ENCODE measurements at places on chromosomes 5 and 9.

DNA sequence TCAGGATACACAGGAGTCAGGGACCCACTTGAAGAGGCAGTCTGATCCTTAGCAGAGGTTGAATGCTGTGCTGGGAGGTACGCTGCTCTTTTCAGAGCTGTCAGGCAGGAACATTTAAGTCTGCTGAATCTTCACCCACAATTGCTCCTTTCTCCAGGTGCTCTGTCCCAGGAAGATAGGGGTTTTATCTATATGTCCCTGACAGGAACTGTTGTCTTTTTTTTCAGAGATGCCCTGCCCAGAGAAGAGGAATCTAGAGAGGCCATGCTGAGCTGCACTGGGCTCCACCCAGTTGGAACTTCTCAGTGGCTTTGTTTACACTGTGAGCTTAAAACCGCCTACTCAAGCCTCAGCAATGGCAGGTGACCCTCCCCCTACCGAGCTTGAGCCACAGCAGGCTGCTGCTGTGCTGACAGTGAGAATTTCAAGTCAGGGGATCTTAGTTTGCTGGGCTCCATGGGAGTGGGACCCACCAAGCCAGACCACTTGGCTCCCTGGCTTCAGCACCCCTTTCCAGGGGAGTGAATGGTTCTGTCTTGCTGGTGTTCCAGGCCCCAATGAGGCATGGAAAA lies 169.0 kb downstream of the FBXL17 start:
- no peak for DNase-seq

- no peak for DNase-seq
Measured at GRCh38 chr9:116585896-116586295, 101.2 kb upstream of the TRIM32 start.

DNA sequence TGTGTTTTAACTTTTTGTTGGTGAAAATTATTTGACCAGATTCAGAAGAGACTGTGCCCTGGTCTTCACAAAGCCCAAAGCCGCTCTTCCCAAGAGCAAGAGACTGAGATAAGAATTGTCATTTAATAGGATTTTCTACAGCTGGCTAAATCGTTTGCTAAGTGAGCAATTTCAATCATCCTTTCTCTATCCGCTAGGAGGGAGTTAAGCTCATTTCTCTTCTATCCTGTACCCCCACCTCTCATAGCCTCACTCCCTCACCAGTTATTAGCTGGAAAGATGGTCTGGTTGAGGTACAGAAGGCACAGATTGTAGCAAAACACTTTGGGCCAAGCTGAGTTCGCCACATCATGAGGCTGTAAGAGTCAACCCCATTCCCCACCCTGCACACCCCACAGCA lies 43.0 kb upstream of the SIL1 start:
- no peak for DNase-seq

- no peak for DNase-seq
Measured at GRCh38 chr9:18437315-18438201, 36.4 kb upstream of the ADAMTSL1 start.

DNA sequence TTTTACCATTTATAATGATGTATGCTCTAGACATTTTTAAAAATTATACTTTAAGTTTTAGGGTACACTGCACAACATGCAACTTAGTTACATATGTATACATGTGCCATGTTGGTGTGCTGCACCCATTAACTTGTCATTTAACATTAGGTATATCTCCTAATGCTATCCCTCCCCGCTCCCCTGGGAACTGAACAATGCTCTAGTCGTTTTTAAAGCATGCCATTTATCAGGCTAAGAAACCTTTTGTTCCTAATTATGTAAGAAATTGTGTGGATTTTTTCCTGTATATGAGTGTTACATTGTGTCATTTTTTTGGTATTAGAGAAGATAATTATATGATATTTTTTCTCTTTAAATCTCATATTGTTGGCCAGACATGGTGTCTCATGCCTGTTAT lies 72.8 kb upstream of the SGCD start:
- no peak for DNase-seq

GRCh38 chr9:95514342-95514741 lies 2.4 kb downstream of the PTCH1 start:
- no peak for DNase-seq

DNA sequence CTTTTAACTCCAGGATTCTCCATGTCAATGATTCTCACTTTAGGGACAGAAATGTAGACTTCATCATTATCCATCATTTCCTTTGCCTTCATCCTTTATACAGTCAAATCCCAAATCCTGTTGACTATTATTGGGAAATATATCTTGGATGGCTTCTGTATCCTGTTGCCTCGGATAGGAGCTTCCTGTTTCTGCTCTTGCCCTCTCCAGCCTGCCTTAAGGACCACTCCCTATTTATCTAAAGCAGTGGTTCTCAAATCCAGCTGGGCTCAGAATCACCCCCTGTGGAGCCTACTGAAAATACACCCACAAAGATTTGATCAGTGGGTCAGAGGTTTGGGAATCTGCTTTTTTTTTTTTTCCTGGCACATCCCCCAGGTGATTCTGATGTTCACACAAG lies 8.5 kb downstream of the AFAP1L1 start:
- no peak for DNase-seq

GRCh38 chr9:27341545-27342294 lies 44.8 kb upstream of the EQTN start:
- DNase-seq, result no peak

- DNase-seq, result no peak
Measured at GRCh38 chr5:135405082-135405481, 6.1 kb upstream of the MACROH2A1 start.

GRCh38 chr9:3191715-3192114 lies 334.1 kb downstream of the RFX3 start:
- no peak for DNase-seq

- no peak for DNase-seq
Measured at GRCh38 chr9:136701668-136702053, 10.7 kb upstream of the DIPK1B start.

DNA sequence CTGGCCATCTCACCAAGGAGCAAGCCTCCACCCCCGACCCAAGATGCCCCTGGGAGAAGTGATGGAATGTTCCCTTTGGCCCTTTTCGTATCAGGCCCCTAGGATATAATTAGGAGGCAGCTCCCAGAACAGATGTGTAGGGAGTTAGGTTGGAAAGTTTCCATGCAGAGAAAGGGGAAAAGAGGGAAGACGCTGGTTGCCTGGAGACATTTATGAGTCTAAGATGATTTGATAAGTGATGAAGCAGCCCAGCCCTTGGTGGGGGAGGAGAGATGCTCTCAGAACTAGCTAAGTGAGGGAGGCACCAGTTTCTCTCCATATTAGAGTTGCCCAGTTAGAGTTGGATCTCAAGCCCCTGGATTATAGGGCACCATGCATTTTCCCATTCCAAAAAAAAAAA lies 137.5 kb downstream of the GNA14 start:
- DNase-seq, result no peak

GRCh38 chr5:160479926-160480325 lies 58.3 kb downstream of the PTTG1 start:
- no peak for DNase-seq

DNA sequence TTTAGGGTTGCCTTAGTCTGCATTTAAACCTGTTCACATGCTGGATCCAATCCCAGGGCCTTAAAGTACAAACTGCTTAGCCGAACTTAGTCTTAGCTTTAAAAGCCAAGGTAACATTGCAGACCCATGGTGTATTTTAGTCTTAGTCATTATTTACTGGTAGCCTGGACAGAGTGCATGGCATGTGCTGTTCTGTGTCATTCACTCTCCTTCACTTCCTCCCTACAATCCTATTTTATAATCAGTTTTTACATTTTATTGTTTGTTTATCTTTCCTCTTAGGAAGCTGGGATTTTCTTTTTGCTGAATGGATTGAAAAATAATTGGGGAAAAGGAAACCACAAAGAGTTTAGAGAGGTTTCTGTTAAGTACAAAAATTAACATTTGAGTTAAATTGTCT lies 29.4 kb upstream of the TAL2 start:
- DNase-seq, result no peak

GRCh38 chr5:168879929-168880328 lies 300.8 kb upstream of the PANK3 start:
- DNase-seq, result no peak

DNA sequence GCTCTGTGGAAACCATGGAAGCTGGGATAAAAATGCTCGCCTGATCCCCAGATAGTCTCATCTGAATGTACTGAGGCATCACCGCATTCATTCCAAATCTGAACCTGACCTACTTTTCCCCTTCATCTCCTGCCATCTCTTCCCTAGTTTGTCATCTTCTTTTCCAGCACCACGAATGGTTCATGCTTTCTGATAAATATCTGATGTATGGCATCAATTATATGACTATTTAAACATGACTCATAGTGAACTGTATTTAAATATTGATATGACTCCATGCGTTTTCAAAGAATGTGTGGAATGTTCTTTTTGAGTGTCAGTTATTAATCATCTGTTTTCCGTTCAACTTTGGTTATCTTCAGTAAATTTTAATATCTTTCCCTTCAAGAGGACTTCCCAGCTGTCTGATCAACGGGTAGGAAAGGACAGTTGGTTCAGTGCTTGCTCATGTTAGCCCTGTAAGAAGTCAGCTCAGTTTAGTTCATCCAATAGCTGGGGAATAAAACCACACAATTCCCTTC lies 21.1 kb downstream of the BASP1 start:
- DNase-seq, result no peak

DNA sequence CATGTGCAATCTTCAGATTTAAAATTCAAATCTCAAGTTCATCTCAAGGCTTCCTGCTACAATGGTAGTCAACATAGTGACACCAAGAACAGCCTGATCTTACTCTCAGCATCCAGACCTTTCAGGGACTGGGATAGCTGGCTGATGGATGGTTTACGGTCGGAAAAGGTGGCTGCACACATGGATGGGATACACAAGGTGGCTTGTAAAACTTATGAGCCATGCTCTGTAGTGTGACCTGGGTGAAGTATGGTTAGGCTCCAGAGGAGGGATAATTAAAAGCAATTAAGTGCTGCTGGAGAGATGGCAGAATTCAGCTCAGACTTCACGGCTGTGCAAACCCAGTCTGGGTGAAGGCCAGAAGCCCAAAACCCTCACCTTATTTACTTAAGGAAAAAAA lies 379.5 kb downstream of the NFIB start:
- no peak for DNase-seq

DNA sequence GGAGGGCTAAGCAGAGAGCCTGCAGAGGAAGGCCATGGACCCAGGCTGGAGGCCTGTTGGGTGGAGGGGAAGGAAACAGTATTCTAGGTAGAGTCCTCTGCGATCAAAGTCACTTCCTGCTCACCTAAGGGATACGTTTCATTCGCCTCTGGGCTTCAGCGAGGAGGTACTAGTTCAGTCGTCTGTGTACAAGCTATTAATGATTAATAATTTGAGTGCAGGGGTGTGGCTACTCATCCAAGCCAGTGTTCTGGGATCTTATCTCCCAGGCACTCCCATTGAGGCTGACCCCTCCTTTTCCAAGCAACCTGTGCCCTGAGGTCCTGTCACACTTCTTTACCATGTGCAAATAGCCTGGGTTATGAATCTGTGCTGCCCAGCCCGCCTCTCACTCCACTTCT lies 25.2 kb downstream of the RALGPS1 start:
- no peak for DNase-seq

- DNase-seq, result no peak
Measured at GRCh38 chr5:177295924-177296323, 7.6 kb downstream of the RAB24 start.

- no peak for DNase-seq
Measured at GRCh38 chr5:171673328-171673727, 112.3 kb upstream of the SMIM23 start.

DNA sequence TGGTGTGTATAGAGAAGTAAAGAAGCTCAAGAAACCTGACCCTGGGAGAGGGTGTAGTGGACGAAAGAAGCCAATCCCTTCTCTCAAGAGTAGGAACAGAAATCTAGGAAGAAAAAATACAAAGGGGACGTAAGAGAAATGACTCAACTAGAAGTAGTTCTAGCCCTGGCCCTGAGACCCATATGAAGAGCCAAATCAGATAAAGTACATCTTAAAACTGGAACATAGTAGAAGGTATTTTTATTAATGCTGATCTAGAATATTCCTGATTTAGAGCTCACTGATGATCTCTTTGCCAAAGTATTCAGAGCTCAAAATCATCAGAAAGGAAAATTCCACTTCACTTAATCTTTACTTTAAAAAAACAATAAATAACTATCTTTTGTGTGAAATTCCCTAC lies 184.8 kb downstream of the MLLT3 start:
- no peak for DNase-seq

GRCh38 chr5:164869325-164869724 lies 1363.9 kb downstream of the MAT2B start:
- DNase-seq, result no peak

GRCh38 chr5:152900332-152900731 lies 495.3 kb upstream of the NMUR2 start:
- DNase-seq, result no peak

DNA sequence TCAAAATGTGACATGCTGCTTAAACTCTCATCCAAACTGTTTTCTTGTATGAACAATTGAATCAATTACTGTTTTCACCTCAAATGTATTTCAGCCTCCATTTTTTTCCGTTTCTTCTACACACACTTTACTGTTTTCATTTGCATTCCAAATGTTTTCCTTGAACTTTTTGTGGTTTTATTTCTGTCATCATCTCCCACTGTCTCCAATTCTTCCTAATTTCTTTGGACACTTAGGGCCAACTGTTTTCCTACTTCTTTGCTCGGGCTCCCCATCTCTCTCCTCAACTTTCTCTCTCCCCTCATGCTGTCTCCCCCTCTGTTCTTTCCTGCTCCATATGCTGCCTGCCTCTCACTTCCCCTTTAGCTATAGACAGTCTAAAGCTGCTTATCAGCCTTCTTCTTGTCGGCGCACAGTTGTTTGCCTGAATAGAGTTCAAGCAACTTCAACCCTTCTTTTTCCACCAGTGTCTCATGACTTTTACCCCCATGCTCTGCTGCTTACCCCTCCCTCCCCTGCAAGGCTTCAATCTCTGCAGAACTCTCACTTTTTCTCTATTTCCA lies 443.4 kb downstream of the DTWD2 start:
- no peak for DNase-seq

- no peak for DNase-seq
Measured at GRCh38 chr9:700365-701282, 140.9 kb upstream of the DMRT1 start.

GRCh38 chr9:136773386-136774044 lies 9.2 kb upstream of the LCN15 start:
- DNase-seq, result no peak

GRCh38 chr5:179699616-179700237 lies 960 bp downstream of the CANX start:
- no peak for DNase-seq

- DNase-seq, result no peak
Measured at GRCh38 chr9:121976751-121977150, 116.4 kb downstream of the TTLL11 start.

GRCh38 chr5:54848581-54848980 lies 136.8 kb downstream of the ESM1 start:
- no peak for DNase-seq

GRCh38 chr9:121952611-121953010 lies 140.5 kb downstream of the TTLL11 start:
- no peak for DNase-seq

GRCh38 chr9:120197605-120198004 lies 382.4 kb downstream of the CDK5RAP2 start:
- DNase-seq, result no peak

DNA sequence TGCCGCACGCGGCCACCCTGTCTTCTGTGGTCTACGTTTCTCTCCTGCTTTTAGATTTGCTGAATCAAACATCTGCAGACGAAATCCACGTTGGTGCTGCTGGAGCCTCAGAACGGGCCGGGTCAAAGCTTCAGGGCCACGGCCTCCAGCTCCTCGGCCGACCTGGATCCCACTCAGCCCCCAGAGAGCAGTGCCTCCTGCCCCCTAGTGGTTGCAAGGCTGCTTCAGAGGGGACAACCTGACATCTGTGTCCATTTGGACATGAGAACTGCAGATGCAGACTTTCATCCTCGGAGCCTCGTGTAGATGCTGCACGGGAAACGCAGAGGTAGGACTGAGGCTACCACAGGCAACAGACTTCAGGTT lies 23.0 kb upstream of the SLC6A3 start:
- DNase-seq, result no peak

All from GM12892 (cell line).